ENCODE measurements at places on chromosomes 11 and 22.

DNA sequence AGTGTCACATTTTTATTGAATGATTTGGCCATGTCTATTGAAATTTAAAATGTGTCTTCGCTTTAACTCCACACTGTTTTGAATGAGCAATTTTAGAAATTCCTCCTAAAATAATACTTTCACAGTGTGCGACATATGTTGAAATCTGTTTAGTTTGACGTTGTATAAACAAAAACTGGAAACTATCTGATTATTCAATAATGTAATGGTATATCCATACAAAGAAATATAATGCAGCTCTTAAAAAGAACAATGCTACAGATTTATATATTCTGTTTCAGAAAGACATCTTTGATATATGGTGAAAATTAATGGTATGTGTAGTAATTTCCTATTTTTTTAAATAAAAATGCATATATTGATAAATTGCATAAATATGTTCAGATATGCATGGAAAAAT lies 268.7 kb upstream of the SORL1-AS1 start:
- DNase-seq: no peak

- DNase-seq: peak; percentile 75
These were observed at the start of gene SYT12 for GRCh38 chr11:67022961-67023956. Gene SYT12, plus strand, starts transcription at chr11:67023134. Its CDS starts 7,011 bp downstream, at chr11:67030145.

- DNase-seq: no peak
These were observed 46.7 kb upstream of the PARVG start for GRCh38 chr22:44133901-44134571.

DNA sequence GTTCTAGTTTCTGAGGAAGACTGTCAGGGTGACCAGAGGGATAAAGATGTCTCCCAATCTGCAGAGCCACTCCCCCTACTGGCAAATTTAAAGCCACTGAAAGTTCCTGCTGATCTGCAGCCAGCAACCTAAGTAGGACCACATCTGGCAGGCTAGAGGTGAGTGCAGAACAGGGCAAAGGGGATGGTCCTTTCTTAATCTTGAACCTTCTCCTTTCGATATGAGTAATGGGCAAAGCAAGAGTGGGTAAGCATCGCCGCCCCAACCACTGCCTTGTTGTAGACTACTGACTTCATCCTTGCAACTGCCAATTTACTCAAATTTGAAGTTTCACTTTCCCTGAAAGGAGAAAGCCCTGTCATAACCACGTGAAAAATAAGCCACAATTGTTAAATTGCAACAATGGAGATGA lies 30.7 kb downstream of the SCUBE2 start:
- DNase-seq: no peak

GRCh38 chr11:79249295-79249993 lies 191.4 kb downstream of the TENM4 start:
- DNase-seq: no peak

- no peak for DNase-seq
These were observed 20.6 kb upstream of the PRDM10 start for GRCh38 chr11:130023204-130023603.

GRCh38 chr11:61893981-61894380 lies 2.6 kb upstream of the FADS3 start:
- DNase-seq: no peak

- DNase-seq: no peak
These were observed 19.5 kb upstream of the RCE1 start for GRCh38 chr11:66823700-66824099.

DNA sequence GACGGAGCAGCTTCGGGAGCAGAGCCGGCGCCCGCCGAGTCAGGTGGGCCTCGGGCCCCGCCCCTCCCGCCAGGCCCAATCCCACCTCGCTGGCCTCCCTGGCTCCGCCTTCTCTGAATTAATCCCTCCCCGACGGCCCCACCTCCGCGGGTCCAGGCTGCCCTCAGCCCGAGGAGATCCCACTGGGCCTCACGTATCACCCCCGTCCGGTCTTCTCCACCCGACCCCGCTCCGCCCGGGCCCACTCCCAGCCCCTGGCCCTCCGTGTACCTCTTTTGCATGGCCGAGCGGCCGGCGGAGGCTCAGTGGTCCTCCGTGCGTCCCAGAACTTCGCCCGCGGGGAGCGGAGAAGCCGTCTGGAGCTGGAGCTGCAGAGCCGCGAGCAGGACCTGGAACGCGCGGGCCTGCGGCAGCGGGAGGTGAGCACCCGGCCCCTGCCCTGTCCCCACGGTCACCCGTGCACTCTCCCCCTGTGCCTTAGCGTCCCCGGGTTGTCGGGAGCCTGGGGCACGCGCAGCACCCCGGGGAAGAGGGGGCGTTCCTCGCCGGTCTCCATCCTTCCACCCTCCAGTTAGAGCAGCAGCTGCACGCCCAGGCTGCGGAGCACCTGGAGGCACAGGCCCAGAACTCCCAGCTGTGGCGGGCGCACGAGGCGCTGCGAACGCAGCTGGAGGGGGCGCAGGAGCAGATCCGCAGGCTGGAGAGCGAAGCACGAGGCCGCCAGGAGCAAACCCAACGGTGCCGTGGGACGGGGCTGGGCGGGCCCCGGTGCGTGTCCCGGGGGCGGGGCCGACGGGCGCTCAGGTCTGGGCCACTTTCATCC lies 2.2 kb upstream of the CD151 start:
- peak; percentile 82 for DNase-seq

DNA sequence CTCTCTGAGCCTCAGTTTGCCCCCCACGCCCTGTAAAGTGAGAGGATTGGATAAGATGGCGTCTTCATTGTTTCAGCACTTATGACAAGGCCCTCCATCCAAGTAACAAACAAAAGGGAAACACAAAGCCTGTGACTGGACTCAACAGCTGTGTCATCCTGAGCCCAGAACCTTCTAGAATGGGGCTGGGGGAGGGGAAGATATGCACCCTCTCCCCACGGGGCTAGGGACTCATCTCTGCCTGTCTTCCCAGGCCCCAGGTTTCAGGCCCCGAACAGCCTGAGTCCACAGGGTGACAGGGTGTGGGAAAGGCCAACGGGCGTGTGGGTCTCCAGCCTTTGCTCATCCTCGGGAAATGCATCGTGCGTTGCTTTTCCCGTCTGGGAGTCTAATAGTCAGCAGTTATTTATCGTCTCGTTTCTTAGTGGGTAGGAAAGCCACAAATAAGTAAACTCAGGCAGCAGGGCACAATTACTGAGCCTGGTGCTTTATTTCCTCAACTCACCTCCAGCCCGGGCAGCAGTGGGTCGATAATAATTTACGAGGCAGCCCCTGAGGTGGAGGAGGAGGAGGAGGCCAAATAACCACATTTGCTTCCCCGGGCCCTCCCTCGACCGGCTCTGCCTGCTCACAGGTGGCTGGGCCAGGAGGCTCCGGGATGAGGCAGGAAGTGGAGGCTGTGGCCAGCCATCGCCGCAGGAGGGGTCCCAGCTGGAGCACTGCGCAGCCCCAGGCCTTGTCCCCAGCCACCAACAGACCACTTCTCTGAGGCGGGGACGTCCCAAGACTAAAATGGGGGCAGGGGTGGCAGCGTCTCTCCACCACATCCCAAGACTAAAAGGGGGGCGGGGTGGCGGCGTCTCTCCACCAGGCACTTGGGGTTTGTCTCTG lies 54.4 kb downstream of the FLRT1 start:
- DNase-seq: no peak

DNA sequence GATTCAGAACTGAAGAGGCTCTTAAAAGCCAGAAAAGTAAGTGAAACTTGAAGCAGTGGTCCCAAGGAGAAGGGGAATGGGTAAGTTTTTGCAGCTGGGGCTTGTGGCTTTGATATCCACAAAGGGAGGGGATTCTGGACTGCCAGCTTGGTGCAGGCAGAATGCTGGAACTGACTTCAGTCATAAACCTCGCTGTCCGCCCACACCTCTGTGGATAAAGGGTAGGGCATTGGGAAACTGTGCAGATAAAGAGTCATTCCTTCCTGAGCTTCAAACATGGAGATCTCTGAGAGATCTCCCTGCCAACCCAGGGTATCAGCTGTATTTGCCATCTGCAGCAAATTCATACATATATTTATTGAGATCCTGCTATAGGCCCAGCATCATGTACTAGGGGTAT lies 124.3 kb upstream of the OR9Q1 start:
- DNase-seq: no peak

- DNase-seq: no peak
These were observed 19.6 kb downstream of the RHOD start for GRCh38 chr11:67076202-67076601.

All from NCI-H1417 (cell line).